ENCODE measurements at places on chromosomes 11 and 22. TPM values are rescaled to one million over a fixed set of nuclear protein-coding genes. Genes with fewer than 3 reads are reported as not detected.

The GSTT2B gene
- total RNA-seq: 1.3 TPM

The PKNOX2 gene
- total RNA-seq: 3.1 TPM

The FOSL1 gene
- 4.7 TPM for total RNA-seq

DNA sequence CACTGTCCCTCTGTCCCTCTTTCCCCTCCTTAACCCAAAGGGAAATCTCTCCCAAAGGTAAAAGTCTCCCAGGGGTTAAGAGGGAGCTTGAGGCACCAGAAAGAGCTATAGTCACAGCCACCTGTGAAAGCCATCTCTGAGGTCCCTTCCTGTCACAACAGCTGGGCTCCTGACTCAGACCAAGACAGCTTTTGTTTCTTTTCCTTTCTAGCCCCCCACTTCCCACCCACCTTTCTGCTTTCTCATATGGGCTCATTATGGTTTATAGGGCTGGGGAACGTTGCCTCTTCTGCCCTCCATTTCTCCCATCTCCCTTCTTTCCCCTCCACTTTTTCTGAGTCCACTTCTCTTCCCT lies 19.1 kb downstream of the MIF start:
- DNase-seq: peak; percentile 11
- H3K36me3 ChIP-seq: no peaks in the 10 kb centered on the region
- no peaks in the 10 kb centered on the region for H3K27me3 ChIP-seq
- peak overlapping the region; percentile 91 for H3K27ac ChIP-seq

- no peak overlapping the region for H3K27ac ChIP-seq
- no peak for DNase-seq
- H3K4me3 ChIP-seq: no peak overlapping the region
- no peaks in the 10 kb centered on the region for H3K36me3 ChIP-seq
- H3K27me3 ChIP-seq: no peaks in the 10 kb centered on the region
- H3K4me1 ChIP-seq: no peaks in the 10 kb centered on the region
Observed at GRCh38 chr11:80086496-80087055, 645.7 kb upstream of the TENM4 start.

GRCh38 chr11:71505001-71505400 lies 22.1 kb upstream of the KRTAP5-7 start:
- no peaks in the 10 kb centered on the region for H3K36me3 ChIP-seq
- no peaks in the 10 kb centered on the region for H3K27me3 ChIP-seq
- no peak overlapping the region for H3K4me3 ChIP-seq
- no peaks in the 10 kb centered on the region for H3K4me1 ChIP-seq

The TRIM48 gene
- not detected for total RNA-seq

DNA sequence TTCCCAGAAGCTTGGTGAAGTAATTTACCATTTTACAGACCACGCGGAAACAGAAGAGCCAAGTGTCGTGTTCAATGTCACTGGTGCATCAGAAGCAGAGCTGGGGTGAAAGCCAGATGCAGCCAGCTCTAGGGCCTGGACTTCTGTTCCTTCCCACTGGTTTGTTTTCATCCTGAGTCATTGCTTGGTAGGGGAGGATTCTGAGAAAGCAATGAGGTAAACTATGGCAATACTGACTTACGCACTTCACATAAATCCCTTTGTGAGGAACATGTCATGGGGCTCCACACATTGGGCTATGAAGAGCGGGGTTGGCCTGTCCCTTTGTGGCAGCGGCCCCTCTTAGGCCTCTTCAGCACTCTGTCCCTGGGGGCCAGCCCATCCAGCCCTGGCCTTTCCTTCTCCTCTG lies 52.4 kb upstream of the RBFOX2 start:
- DNase-seq: peak; percentile 53
- no peaks in the 10 kb centered on the region for H3K27me3 ChIP-seq
- H3K27ac ChIP-seq: peak overlapping the region; percentile 75
- no peak overlapping the region for H3K4me3 ChIP-seq

The SLC22A6 gene
- not detected for total RNA-seq

The CCDC87 gene
- total RNA-seq: 0.53 TPM

All from hepatocyte (in vitro differentiated cells).